ENCODE measurements at places on chromosomes 6 and 20.

DNA sequence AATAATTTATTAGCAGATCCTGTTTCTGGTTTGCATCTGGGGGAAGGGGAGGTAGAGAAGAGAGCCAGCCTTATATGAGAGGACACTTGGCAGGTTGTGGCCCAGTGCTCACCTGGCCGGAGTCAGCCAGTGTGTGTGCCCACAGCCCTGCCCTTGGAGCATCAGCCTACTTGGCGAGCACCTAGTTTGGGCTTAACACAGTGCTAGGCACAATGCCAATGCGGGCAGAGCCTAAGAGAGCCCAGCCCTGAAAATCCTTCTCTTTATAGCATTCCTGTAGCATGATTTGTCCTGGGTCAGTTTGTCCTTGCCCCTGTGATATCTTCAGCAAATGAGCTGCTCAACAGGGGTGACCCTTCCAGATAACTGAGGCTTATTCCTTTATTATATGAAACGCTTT, 73.0 kb downstream of the SLX4IP start:
- DNase-seq: no peak

DNA sequence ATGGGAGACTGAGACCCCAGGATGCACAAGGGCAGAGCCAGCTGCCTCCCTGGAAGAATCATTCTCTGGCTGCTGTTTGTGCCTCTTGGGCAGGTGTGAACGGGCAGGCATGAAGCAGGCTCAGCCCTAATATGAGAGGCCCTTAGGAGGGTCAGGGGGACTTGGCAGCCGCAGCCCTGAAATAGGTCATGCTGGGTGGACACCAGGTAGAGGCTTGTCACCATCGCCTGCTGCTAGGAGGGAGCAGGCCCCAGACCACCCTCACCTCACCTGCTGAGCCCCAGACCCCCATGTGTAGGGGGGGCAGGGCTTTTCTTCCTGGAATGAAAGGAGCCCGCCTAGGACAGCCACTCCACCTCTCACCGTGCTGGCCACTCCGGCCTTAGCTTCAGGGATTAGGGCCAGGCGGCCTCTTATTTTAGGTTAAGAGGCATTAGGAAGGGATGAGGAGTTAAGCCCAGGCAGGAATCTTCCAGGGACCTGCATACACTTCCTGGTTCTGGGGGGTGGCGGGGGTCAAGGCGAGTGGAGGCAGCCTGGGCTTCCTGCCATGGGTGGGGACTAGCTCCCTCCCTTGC, 92.4 kb downstream of the ASXL1 start:
- DNase-seq: no peak

DNA sequence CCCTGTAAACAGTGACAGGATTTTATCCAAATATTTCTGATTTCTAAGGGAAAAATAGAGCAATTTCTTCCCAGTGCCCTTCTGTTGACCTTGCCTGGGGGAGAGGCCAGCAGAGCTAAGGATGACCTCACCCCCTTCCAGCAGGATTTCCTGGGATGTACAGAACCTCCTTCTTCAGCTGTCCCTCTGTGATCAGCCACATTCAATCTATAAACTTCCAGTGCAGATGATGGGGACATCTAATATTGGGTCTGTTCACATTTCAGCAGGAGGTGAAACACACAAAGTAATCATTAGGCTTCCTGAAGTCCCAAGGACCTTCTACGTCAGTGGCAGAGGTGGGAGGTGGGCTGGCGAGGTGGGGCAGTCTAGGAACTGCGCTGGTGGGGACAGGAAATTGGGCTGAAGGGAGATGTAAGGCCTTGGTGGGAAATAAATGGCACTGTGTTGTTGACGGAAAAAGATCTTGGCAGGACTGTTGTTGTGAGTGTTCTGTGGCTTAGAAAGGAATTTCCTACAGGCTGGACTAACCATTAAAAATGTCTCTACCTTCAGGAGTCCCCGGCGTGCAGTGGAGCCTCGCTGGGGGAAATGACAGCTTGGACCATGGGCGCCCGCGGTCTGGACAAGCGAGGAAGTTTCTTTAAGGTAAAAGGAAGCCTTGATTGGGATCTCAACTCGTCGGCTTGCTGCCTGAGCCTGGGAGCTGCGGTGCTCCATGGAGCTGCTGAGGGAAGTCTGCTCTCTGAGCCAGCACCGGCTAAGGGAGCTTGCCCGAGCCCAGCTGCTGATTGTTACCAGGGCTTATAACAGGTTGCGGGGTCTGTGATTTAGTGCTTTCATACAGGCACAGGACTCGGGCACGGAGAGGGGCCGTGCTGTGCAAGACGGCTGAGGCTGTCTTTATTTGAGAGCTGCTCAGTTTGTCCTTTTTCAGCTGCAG, 127.9 kb upstream of the NAA20 start:
- no peak for DNase-seq

- DNase-seq: no peak
These were observed 211.7 kb upstream of the PRND start for GRCh38 chr20:4509825-4510522.

DNA sequence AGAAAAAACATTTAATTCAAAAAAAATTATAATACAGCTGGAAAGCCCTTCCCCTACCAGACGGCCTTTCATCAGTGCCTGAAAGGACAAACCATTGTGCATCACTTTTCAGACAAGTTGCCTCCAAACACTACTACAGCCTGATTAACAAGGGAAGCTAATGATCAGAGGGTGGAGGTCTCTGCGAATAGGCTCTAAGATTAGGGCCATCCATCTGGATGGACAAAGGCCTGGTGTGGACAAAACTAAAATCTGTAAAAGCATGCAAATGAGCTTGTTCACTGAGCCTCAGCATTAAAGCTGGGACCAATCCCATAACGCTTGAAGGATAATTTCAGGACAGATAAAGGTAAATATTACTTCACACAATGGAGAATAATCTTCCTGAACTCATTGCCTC, 228.7 kb upstream of the PLN start:
- DNase-seq: no peak

Measured in activated naive CD4-positive, alpha-beta T cell (primary cell).